ENCODE measurements at places on chromosomes 3 and 15. TPM values are rescaled to one million over a fixed set of nuclear protein-coding genes. Genes with fewer than 3 reads are reported as not detected.

The CCDC80 gene
- total RNA-seq, result not detected

- DNase-seq, result no peak
Measured at GRCh38 chr3:161925749-161926360, 429.2 kb downstream of the OTOL1 start.

DNA sequence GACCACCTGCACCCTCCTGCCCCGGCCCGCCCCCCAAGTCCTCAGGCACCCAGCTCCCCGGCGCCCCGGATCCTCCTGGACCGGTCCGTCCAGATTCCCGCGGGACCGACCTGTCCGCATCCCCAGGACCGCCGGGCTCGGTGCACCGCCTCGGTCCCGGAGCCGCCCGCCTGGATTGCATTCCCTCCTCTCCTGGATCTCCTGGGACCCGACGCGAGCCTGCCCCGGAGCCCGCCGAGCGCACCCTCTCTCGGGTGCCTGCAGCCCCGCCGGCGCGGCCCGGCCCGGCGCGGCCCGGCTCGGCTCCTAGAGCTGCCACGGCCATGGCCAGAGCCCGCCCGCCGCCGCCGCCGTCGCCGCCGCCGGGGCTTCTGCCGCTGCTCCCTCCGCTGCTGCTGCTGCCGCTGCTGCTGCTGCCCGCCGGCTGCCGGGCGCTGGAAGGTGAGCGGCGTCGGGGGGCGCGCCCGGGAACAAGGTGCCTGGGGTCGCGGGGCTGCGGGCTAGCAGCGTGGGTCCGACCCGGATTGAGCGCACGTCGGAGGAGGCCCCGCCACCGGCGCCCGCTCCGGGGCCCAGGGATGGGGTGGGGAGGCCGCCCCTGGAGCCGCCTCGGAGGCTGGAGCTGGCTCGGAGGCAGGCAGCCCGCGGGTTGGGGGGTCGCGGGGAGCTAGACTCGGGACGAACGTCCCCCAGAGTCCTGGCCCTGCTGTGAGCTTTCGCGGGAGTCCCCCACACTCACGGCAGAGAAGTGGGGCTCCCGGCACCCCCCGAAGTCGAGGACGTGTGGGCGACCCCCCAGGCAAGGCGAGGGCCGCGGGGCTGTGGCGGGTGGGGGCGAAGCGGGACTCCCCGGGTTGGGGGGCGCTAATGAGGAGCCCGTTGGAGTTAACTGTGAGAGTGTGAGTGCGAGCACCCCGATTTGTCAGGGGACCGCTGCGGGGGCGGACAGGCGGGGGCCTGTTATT lies 610 bp downstream of the EPHB3 start:
- DNase-seq, result no peak

- no peak for DNase-seq
Measured at GRCh38 chr3:41579861-41580260, 380.6 kb downstream of the CTNNB1 start.

GRCh38 chr3:39707314-39707909 lies 102.0 kb upstream of the MYRIP start:
- no peak for DNase-seq

DNA sequence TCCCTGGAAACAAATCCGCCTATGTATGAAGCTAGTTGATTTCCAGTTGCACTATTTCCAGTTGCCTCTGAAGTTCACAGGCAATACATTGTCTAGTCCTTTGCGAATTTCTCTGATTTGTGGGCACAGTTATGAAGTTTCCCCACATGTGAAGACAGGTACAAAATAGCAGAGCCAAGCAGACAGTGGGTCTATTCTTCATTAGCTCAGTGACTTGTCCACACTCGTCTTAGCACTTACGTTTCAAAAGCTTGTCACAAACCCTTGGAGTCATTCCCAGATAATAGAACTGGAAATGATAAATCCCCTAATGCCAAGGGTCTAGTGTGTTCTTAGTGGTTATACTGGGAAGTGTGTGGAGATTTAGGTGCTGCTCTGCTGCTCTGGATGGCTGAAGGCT lies 14.5 kb downstream of the SRPRB start:
- DNase-seq, result no peak

GRCh38 chr3:166531730-166532129 lies 694.5 kb upstream of the BCHE start:
- no peak for DNase-seq

The TMEM207 gene
- not detected for total RNA-seq

DNA sequence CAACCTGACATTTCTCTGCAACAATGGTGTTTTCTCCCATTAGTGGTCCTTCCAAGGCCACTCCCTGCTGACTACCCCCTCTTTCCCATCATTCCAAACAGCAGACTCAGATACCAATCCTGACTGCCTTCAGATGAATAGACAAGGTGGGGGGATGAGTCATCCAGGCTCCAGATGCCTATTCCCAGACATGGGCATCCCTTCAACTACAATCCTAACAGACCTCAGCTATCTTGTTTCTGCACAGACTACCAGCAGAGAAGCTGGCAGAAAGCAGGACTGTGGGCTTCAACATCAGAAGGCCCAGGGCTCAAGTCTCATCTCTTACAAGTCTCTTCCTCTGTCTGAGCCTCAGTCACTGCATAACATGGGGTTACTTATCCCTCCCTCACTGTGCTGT lies 2.2 kb downstream of the RBP1 start:
- DNase-seq, result no peak

The NEO1 gene
- total RNA-seq, result 5.6 TPM

DNA sequence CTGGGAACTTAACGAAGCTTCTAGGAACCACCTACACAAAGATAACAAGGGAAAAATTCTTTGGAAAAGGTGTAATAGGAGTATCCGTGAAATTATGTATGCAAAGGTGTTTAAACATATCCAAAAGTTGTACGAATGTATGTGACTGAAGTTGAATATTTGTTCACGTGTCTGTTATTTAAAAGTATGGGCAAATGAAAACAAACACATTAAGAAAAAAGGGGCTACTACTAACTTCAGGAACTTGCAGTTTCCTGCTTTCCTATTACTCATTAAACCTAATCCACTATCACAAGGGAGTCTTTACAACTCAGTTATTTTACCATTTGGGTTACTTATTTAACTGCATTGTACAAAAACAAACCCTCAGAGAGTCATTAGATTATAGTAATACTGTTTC lies 33.9 kb upstream of the GRAMD1C start:
- DNase-seq, result no peak

- DNase-seq, result no peak
Measured at GRCh38 chr3:8972639-8973038, 9.4 kb upstream of the RAD18 start.

- no peak for DNase-seq
Measured at GRCh38 chr3:154324919-154325318, 632 bp upstream of the DHX36 start.

DNA sequence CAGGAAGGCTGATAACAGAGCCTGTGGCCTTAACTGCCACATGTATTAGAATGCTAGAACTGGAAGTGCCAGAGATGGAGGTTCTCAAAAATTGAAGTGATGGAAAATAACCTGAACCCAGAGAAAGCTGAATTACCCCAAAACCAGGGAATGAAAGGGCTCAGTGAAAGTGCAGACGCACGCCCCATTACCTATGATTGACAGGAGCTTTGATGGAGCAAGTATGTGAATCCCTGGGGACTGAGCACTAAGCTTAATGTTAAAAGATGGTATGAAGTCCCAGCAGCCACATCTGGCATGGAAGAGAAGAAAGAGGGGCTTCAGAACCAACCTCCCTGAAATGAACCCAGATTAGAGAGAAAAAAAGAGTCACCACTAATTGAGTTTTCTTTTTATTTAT lies 118.4 kb upstream of the FHIT start:
- DNase-seq, result no peak

DNA sequence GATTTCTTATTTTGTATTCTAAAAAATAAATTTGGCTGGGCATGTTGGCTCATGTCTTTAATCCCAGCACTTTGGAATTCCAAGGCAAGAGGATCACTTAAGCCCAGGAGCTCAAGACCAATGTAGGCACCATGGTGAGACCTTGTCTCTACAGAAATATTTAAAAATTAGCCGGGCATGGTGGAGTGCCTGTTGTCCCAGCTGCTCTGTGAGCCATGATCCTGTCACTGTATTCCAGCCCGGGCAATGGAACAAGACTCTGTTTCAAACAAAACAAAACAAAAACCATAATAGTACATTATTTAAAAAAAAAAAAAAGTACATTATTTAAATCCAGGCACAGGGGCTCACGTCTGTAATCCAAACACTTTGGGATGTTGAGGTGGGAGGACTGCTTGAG lies 5.5 kb upstream of the RTF1 start:
- no peak for DNase-seq

DNA sequence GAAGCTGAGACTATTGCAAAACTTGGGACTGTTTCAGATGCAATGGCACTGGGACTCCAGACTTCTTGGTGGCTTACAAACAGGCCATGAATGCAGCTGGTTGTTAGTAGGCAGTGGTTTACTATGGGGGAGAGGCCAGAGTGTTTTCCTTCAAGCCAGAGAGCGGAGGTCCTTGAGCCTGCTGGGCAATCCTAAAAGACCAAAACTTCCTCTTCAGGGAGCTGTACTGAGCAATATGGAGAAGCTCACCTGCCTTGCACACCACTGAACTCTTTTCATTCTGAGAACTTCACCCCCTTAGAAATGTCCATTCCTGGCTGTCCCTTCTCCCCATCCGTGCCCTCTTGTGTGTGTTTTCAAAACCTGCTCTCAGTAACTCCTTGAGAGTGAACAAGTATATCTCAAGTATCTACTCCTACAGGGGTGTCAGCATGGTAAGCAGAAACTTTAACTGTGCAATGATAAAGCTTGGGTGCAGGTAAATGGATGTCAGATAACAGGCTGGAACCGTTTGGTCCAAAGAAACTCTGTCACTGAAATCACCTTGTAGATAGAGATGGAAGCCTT lies 213.9 kb downstream of the CLSTN2 start:
- DNase-seq, result no peak

DNA sequence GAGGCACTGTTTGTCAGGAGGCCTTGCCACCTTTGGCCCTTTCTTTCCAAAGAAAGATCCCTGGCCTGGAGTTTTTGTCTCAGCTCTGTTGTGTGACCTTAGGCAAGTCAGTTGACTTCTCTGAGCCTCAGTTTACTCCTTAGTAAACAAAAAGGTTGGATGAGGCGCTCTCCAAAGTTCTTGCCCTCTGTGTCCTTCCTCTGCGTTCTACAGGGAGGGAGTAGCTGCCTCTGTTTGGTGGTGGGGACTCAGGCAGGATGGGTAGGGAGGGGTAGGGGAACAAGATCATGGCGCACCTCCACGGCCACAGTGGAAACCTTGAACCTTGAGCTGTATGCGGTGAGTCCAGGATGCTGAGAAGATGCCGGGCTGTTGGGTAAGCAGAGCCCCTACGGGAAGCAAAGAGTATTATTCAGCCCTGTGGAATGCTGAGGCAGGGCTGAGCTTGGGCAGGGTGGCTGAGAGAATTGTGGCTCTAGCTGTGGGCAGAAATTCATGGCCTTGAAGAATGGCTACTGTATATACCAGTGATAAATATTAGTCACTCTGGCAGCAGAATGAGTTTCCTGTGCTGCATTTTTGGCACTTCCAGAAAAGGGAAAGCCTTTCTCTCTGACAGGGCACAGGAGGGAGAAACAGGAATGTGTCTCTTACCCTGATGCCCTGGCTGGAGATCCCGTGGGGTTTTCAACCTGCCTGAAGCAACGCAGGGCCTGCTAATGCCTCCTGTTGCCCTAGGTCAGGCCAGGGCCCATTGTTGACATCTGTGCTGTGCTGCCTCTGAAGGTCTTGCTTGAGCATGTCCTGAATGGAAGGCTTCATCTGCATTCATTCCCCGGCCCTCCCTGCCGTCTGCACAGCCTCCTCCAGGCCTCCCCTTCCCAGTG lies 39.9 kb downstream of the SMAD3 start:
- no peak for DNase-seq

The C3orf80 gene
- 0.42 TPM for total RNA-seq

The FETUB gene
- not detected for total RNA-seq

- no peak for DNase-seq
Measured at GRCh38 chr3:144585408-144585807, 613.8 kb downstream of the DIPK2A start.

The KBTBD8 gene
- 26.6 TPM for total RNA-seq

The CDHR4 gene
- not detected for total RNA-seq

GRCh38 chr3:67704322-67704721 lies 49.9 kb upstream of the SUCLG2 start:
- DNase-seq, result no peak

The BOC gene
- total RNA-seq, result 2.1 TPM

The DNAH12 gene
- total RNA-seq, result not detected

The CHDH gene
- 0.91 TPM for total RNA-seq

The SMAD6 gene
- 0.34 TPM for total RNA-seq

- DNase-seq, result no peak
Measured at GRCh38 chr3:14962762-14963161, 15.4 kb downstream of the NR2C2 start.

DNA sequence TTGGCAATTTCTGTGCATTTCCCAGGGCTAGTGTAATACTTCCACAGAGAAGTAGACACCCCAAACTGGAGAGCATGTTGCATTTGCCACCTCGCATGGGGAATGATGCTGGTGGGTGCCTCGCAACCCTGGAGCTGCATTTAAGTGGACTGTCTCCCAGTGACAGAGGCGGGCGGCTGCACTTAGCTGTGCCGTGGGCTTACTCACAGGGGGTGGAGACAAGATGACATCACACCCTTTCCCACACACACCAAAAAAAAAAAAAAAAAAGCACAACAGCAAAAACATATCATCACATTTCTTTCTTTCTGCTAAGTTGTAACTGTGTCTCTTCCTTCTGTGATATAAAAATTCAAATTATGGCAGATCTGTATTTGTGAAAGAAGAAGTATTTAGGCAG lies at the start of gene ABI3BP:
Gene ABI3BP, minus strand, starts transcription at position 113 of the 400 bp plus-strand sequence. Its CDS starts 37 bp downstream, at position 76.
- no peak for DNase-seq

DNA sequence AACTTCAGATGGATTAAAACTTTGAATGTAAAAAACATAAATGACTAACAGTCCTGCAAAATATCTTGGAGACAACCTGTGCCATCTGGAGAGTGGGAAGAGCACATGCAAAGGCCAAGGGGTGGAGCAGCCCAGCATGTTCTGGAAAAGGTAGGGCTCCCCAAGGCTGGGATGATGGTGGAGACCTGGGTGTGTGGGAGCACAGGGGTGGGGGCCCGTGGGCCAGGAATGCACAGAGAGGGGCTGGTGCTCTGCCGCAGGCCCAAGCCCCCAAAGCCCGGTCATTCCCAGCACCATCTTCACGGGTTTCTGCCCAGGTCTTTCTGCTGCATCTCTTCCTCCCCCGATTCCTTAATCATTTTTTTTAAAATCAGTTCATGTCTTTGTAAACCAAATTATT lies 9.7 kb upstream of the GATA2 start:
- DNase-seq, result no peak

All from activated T-helper 1 cell treated with anti-CD3 and anti-CD28 coated beads, Interleukin-12 subunit alpha, Interleukin-12 subunit beta, Interleukin-2, Interleukin-4 antibody, amounts not matched to agents 30 ng/mL and 10 ng/mL and 1 ng/mL, durations not matched to agents 14 hours and 24 hours and 36 hours (primary cell).